Substantia nigra (tissue), 51 donors: ENCODE measurements at places on chromosomes 5 and 9.

DNA sequence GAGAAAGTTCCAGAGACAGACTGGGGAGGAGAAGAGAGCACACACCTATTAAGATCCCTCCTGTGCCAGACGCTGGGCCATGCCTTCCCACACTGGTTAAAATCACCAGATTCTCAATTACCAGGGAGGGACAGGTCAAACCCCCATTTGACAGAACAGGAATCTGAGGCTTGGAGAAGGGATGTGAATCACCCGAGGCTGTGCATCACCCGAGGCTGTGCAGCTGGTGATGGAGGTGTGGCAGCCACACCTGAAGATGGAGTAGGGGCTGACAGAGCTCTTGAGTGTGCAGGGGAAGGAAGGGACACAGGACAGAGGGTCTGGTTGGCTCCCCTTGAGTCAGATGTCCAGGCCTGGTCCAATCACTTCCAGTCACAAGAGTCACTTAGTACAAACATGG, 70.6 kb downstream of the LMX1B start:
- DNase-seq: no peak

DNA sequence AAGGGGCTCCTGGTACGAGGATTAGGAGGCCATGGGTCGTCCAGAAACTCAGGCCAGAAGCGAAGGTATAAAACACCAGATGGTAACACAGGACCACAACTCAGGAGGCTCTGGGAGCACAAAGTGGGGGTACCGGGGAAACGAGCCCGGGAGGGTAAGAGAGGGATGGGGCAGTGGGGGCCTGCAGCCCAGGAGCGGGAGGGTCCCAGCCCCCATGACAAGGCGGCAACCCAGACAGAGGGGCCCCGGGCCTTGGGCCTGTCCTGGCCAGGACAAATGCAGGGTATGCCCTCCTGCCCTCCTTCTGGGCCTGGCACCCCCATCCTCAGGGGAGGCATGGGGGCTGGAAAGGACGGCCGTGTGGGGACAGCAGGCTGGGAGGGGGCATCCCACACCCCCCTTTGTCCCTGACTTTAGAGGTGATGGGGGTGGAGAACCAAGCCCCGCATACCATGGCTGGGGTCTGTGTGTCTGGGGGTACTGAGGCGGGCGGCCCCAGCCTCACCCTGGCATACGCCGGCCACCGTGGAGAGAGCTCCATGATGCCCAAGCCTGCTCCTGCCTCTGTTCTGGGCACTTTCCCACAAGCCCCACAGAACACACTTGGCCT, 47.0 kb upstream of the EXOC3 start:
- no peak for DNase-seq

GRCh38 chr5:181133610-181134231, 2.8 kb upstream of the OR2V1 start:
- DNase-seq: peak; percentile 9

- no peak for DNase-seq
Observed at GRCh38 chr5:53327811-53328334, 152.6 kb upstream of the FST start.

- DNase-seq: no peak
Observed at GRCh38 chr9:89915187-89915586, 310.4 kb downstream of the GADD45G start.

DNA sequence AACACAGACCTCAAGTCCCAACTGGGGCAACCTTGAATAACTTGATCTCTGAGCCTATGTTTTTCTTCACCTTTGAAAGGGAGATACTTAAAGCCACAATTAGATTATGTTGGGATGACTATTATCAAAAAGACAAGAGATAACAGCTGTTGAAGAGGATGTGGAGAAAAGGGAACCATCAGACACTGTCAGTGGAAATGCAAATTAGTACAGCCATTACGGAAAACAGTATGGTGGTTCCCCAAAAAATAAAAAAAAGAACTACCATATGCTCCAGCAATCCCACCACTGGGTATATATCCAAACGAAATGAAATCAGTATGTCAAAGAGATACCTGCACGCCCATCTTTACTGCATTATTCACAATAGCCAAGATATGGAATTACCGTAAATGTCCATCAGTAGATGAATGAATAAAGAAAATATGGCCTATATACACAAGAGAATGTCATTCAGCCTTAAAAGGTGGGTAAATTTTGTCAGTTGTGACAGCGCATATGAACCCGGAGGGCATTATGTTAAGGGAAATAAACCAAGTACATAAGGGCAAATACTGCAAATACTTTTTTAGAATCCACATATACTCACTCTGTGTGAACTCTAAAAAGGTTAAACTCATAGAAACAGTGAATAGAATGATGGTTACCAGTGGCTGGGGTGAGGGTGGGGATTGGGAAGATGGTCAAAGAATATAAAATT, 12.7 kb downstream of the FAT2 start:
- DNase-seq: no peak

DNA sequence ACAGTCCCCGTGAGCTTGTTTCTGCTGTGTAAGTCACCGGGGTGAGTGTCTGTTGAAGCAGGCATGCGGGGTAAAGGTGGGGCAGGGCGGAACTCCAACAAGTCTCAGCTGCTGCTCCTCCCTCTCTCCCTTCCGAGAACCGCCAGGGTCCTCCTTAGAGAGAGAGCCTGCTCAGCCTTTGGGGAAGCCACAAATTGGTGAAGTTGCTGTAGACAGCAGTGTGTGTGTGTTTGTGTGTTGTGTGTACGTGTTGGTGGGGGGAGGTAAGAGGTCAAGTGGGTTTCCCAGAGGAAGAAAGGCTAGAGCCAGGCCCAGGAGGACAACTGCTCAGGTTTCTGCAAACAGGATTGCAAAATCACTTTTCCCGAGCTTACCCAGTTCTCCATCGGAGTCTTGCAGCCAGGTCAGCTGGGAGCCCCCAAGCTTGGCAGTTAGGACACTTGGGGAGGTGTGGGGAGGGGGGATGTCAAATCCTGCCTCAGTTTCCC, 38.9 kb upstream of the DAB2IP start:
- no peak for DNase-seq

- DNase-seq: peak; percentile 36
Observed at GRCh38 chr5:65722575-65723403, 784 bp downstream of the NLN start.

DNA sequence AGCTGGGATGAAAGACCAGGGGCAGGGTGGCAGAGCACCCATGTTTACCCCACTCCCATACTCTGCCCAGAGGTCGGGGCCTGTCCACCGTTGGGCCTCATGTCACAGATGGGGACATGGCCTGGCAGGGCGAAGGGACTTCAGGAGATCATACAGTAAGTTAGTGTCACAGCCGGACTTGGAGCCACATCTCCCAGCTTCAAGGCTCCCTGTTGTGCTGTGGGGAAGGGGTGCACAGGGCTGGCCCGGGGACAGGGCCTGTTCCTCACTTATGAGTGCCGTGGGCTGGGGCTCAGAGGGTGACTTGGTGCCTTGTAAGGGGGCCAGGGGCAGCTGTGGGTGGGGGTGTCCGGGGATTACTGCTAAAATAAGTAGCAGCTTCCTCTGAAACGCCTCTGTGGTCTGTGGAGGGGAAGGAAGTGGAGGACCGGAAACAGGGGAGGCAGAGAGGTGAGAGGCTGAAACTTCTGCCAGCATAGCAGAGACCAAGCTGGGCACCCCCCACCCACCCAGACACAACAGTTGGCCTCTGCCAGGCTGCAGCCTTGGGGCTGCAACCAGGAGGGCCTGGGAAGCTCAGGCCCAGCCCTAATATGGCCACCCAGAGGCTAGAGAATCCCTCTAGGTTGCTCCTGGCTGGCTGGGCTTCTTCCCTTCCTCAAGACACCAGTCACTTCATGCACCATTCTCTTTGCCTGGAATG, 41.1 kb upstream of the NEK6 start:
- DNase-seq: no peak

DNA sequence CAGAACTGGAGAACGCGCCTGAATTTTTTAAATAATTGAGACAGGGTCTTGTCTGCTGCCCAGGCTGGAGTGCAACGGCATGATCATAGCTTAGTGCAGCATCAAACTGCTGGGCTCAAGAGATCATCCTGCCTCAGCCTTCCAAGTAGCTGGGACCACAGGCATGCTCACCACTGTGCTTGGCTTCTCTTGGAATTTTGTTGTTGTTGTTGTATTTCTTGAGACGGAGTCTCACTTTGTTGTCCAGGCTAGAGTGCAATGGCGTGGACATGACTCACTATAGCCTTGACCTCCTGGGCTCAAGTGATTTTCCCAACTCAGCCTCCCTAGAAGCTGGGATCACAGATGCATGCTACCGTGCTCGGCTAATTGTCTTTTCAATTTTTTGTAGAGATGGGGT, 58.4 kb upstream of the DAB2IP start:
- no peak for DNase-seq

DNA sequence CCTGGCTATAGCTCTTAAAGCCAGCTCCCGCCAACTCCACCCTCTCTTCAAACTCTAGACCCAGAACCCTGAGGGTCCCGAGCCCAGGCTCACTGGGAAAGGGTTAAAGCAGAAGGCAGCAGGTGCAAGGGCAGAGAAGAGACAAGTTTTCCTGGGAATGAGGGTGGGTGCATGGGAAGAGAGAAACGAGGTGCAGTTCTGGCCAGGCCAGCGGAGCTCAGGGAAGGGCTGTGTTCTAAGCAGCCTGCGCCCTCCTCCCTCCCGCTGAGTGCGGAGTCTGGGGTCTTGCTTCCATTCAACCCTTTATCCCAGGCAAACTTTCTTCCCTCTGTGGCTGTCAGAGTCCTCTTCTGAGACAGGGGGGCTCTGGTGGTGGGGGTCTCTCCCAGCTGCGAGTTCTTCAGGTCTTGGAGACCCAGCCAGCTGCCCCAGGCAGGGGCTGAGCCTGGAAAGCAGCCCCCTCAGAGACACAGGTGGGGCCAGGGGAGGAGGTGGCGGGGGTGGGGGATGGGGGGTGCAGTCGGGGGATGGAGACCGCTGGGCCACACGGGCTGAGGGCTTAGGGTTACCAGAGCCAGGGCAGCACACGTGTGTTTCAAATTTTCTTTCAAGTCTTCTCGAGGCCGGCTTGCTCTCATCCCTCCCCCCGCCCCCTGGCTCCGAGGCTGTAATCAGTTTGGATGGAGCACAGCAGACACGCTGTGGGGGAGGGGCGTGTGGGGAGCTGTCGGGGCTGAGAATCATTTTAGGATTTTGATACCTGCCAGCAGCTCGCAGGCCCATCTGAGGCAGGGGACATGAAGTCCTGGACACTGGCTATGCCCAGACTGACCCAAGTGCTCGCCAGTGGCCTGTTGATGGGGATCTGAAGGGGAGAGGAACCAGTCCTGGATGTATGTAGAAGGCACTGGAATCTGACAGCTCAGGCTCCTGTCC, 169.6 kb upstream of the SMIM23 start:
- DNase-seq: no peak

DNA sequence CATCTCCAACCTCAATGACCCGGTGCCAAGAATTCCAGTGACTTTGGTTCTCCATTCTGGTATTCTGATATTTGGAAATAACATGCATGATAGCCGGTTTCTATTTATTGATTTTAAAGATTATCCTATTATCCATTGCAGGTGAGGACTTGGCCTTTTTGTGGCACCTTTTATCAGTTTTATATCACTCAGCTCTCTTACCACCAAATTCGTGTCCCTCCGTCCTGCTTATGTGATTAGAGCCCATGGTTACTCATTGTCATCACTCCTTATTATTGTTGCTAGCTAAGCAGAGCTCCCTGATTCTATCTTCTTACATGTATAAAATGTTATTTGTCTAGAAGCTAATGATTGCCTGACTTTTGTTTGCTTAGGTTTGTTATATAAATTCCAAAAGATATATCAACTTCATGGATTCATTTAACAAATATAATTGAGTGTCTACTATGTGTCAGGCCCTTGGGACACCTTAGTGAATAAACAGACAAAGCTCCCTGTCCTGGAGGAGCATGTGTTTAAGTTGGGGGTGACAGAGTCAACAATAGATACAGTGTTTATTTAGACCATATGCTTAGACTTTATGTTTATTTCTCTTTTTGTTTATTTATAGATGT, 138.2 kb downstream of the ADAMTS16 start:
- DNase-seq: no peak

- DNase-seq: no peak
Observed at GRCh38 chr5:31811210-31811609, 172.3 kb downstream of the PDZD2 start.

DNA sequence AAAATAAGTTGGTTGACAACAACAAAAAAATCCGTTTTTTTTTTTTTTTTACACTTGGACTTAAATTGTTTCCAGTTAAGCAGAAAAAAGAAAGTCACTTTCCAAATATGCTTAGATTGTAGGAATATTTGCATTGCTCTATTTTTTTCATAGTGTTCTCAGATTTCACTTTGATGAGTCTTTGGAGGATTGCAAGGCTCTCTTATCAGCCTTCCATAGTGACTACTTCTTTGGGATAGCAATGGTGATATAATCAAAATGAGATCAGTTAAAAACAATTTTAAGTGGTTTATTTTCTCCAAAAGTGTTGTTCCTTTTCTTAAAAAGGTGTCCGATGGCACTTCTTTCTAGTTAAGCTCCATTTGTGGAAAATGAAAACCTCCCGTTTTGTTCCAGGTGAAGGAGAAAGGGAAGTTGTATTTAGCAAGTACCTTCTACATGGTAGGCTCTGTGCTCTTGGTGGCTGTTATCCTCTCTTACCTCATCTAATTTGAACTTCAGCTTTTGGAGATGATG, 3.9 kb downstream of the RASGRF2 start:
- no peak for DNase-seq

GRCh38 chr5:148542812-148543211, 111.5 kb downstream of the HTR4 start:
- no peak for DNase-seq

- no peak for DNase-seq
Observed at GRCh38 chr5:89028595-89029285, 145.8 kb upstream of the MEF2C start.

DNA sequence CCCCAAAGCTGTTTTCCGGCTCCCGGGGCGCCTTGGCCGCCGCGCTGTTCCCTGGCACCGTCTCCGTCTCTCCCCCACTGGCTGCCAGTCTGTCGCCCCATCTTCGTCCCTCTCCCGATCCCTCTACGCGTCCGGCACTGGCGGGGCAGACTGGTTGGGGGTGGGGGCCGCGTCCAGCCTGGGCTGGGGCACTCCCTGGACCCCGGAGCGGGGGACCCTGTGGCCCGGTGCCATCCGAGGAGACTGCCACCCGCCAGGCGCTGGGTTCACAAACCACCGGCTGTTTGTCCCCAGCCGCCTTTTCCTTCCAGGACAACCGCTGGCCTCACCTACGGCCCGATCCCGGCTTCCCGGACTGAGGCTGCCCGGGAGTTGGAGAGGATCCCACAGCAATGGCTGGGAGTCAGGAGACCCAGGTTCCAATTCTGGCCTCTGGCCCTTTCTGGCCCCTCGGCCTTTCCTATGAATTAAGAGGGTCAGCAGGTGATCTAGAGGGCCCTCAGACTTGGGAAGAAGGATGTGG, 1.0 kb upstream of the FIBCD1 start:
- no peak for DNase-seq

GRCh38 chr9:73640971-73641370, 489.3 kb downstream of the ANXA1 start:
- DNase-seq: no peak

GRCh38 chr5:98877600-98877999, 51.2 kb downstream of the CHD1 start:
- DNase-seq: no peak
